ENCODE measurements at places on chromosomes 6 and 20.

DNA sequence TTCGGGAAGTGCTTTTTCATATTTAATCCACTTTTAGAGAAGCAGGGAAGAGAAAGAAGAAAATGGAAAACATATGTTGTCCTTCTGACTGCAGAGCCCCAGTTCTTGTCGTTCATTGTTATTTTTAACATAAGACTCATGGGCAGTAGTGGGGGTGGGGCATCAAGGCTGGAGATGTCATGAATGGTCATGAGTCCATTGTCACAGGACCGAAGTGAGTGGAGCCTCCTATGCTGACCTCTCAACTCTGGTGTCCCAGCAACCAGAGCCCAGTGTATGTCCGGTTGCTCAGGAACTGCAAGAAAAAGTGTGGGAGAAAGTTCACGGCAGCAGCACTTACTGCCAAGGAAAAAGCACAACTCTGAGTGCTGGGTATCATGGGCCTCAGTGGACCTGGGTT, 108.6 kb downstream of the BANF2 start:
- no peak for DNase-seq

GRCh38 chr20:3935295-3935955, 46.2 kb downstream of the PANK2 start:
- DNase-seq, result no peak

DNA sequence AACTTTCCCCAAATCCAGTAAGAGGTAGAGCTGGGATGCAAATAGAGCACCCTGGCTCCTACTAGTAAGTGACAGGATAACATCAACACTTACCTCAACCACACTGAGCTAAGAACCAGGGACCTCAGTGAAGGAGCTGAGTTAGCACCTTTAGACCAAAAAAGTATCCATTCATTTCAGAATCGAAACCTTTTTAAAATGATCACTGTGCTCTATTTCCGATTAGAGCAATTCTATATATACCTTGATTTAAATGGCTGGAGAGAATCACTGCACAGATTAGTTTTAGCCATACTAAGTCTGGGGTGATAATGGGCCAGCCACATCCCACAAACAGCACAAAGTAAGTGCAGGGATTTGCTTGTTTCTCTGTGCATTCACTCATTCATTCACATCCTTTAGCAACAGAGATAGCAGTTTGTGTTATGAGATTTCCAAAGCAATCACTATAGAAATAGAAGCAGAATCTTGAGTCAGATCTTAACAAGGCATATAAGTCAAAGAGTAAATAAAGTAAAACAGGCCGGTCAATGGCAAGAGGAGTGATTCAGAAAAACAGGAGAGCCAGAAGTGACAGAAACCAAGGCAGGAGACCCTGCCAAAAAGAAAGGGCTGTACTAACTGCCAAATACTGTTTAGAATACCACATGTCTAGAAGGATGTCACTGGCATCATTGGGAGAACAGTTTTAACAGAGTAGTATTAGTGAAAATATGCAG, 136.3 kb downstream of the KIF13A start:
- DNase-seq, result no peak

DNA sequence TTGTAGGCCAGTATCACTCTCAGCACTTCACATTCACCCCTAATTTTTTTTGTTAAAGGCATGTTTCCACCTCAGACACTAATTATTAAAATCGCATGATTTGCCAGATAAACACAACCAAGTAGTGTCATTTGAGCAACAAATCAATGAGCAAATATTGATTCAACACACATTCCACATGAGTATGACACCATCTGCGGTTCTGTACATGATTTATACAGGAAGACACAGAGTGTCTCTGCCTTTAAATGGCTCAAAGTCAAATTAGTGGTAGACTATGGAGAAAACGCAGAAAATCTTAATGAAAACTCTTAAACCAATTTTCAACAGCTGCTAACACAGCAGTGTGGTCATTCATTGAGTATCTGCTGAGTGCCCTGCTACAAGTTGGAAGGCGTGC, 300.2 kb downstream of the SOX4 start:
- no peak for DNase-seq

- no peak for DNase-seq
Observed at GRCh38 chr6:40164345-40164755, 230.1 kb upstream of the MOCS1 start.

GRCh38 chr6:11848852-11849731, 70.5 kb upstream of the ADTRP start:
- no peak for DNase-seq

DNA sequence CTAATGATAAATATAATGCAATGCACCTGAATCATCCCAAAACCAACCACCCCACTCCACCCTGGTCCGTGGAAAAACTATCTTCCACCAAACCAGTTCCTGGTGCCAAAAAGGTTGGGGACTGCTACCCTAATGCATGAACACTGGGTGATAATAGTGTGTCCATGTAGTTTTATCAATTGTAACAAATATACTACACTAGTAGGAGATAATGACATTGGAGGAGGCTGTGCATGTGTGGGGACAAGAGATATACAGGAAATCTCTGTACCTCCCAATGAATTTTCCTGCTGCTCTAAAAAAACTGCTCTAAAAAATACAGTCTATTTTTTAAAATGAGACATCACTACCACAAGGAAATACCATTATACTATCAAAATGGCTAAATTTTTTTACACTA, 20.5 kb downstream of the CEP85L start:
- DNase-seq, result no peak

GRCh38 chr6:157145656-157146285, 177.5 kb downstream of the TMEM242 start:
- DNase-seq, result no peak

- no peak for DNase-seq
Observed at GRCh38 chr20:49444553-49444990, 37.9 kb downstream of the KCNB1 start.

- DNase-seq, result no peak
Observed at GRCh38 chr20:63686492-63687321, 9.7 kb upstream of the TNFRSF6B start.

DNA sequence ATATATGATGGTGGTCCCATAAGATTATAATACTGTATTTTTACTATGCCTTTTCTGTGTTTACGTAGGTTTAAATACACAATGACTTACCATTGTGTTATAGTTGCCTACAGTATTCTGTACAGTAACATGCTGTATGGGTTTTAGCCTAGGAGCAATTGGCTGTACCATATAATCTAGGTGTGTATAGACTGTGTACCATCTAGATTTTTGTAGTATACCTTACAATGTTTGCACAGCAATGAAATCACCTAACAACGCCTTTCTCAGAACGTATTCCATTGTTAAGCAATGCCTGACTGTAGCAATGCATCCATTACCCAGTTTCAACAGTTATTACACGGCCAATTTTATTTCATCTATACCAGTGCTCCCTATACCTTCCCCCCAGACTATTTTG, 10.7 kb downstream of the MACROD2 start:
- DNase-seq, result no peak

GRCh38 chr6:68252632-68253031, 382.4 kb upstream of the ADGRB3 start:
- no peak for DNase-seq

DNA sequence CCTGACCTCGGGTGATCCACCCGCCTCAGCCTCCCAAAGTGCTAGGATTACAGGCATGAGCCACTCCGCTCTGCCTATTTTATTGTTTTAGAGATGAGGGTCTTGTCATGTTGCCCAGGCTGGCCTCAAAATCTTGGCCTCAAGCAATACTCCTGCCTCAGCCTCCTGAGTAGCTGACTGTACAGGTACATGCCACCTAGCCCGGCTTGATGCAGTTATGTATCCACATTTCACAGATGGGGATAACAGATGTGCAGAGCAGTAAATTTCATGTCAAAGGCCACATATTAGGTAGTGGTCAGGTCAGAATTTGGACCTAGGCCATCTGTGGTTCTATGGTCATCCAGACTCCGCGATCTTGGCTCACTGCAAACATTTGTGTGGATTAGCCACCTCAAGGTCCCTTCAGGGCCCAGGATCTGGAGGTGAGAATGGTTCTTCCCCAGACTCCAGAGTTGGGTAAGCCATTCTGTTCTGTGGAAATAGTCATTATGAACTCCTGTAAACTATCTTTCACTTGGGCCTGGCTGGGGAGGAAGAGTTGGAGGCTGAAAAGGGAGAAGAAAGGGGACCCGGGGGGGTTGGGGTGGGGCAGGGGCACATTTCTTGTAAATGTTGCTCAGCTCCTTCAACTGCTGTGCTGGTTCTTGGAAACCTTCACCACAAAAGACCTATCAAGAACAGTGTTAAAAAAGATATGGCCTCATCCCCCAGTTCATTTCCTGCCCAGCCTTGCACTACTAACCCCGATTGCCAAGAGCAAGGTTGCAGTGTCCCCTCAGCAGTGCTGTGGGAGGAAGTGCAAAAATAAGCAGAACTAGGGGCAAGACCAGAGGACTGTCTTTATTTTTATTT, 13.0 kb downstream of the PIM1 start:
- DNase-seq, result peak; percentile 23

DNA sequence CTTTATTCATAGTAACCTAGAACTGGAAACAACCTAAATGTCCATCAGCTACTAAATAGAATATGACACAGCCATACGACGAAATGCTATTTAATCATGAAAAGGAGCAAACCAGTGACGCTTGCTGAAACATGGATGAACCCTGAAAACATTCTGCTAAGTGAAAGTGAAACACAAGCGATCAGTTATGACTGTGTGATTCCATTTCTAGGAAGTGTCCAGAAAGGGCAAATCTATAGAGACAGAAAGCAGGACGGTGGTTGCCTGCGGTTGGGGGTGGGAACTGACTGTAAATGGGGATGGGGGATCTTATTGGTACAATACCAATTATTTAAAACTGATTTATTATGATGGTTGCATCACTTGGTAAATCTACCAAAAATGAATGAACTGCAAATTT, 126.8 kb downstream of the IPCEF1 start:
- DNase-seq, result peak; percentile 53

DNA sequence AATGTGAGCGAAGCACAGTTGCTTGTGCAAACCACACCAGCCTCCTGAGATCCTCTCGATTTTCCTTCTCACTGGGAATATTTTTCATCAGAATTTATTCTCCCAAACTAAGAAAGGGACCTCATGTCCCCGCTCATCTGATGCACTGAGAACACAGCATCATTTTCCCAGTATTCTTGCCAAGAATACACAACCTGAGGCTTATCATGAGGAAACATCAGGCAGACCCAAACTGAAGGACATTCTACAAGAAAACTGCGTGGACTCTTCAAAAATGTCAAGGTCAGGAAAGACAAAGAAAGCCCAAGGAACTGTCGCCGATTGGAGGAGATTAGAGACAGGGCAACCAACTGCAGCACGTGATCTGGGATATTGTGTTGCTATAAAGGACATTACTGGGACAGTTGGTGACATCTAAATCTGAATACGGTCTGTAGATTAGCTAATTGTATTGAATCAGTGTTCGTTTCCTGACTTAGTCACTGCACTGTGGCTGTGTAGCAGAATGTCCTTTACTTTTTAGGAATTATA, 72.3 kb downstream of the SNX5 start:
- DNase-seq, result no peak

GRCh38 chr20:63829945-63830835, 874 bp downstream of the ZBTB46 start:
- no peak for DNase-seq

DNA sequence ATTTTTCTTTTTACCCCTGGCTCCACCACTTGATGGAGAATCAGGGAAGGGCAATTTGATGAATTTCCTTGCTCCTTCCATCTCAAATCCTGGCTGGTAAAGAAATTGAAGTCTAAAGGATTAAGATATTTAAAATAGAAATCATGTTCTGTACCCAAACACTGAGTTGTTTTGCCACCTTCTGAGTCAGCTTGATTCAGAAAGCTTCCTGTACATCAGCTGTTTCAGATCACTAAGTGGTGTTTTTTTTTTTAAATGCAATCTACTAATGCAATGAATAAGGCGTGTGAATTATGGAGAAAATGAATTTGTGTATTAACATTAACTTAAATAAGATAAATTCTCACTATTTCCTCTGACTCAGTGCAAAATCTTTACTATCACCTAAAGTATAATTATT, 11.5 kb upstream of the POPDC3 start:
- DNase-seq, result no peak

- no peak for DNase-seq
Observed at GRCh38 chr6:95243053-95243452, 334.3 kb upstream of the MANEA start.

DNA sequence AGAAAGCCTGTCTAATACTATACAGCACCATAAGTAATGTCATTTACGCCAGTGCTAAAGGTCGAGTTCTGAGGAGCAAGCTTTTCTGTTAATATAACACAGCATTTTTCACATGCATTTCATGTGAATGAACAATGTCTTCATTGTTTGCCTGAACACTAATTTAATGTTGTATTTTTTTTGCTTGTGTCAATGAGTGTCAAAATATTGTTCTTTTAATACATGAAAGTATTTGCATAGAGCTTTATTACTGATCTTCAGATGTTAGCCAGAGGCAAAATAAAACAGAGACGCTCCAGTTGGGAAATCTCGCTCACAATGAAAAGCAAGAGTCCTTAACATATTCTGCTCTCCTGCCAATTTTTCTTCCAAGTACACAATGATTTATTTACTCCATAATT, 151.8 kb downstream of the FOXC1 start:
- DNase-seq, result no peak
